Fibroblast of villous mesenchyme (primary cell): ENCODE measurements at places on chromosomes 11 and 22.

- peak; percentile 98 for DNase-seq
These were observed 30.4 kb upstream of the MICAL2 start for GRCh38 chr11:12079726-12080556.

DNA sequence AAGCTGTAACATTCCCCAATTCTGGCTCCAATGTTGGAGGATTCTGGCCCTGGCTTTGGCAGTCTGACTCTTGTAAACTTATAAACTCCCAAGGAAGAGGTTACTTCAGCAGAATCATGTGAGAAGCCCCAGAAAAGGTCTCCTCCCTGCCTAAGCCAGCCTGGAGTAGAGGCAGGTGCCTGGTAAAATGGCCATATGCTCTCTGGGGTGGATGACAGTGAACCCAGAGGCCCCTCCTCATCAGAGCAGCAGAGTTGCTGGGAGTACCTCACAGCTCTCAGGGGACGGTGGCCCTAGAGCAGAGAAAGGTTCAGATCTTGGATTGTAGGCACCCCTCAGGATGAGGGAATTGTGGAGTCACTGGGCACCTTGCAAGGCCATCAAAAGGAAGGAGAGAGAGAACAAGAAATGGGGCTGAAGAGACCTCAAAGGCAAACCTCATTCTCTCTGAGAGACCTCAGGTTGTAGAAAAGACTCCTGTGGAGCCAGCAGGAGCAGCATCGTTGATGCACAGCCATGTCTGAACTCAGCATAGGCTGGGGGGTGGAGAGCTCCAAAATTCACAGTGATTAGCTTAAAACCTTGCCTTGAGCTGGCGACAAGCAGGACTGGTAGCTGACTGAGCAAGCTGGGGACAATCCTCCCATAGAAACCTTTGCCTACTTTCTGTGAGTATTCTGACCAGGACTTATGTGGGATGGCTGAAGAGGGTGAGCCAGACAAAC lies 4.9 kb upstream of the P2RY6 start:
- no peak for DNase-seq

DNA sequence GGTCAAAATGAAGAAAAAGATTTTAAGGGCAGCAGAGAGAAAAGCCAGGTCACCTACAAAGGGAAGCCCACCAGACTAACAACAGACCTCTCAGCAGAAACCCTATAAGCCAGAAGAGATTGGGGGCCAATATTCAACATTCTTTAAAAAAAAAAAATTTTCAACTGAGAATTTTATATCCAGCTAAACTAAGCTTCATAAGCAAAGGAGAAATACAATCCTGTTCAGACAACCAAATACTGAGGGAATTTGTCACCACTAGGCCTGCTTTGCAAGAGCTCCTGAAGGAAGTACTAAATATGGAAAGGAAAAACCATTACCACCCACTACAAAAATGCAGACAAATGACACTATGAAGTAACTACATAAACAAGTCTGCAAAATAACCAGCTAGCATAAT lies 13.1 kb downstream of the PATE4 start:
- no peak for DNase-seq

GRCh38 chr22:37448516-37449127 lies 21.3 kb upstream of the ELFN2 start:
- DNase-seq, result no peak

GRCh38 chr11:69892237-69892985 lies 73.2 kb upstream of the FGF3 start:
- no peak for DNase-seq

DNA sequence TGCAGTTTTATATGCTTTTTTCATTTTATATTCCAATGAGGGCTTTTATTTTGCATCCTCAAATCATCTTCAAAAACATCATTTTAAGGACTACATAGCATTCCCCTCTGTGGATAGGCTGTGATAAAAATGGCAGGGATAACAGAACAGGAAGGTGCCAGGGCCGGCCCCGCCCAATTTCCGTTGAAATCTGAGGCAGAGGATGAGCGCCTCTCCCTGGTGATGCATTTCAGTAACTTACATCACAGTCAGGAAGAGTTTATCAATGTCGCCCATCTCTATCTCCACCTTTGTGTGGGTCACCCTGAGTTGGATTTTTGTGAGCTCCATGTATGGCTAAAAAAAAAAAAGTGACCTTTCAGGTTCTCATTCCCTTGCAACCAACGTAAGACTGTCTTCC lies 201.6 kb downstream of the DSCAML1 start:
- no peak for DNase-seq

GRCh38 chr11:23866641-23867040 lies 630.2 kb upstream of the LUZP2 start:
- no peak for DNase-seq

DNA sequence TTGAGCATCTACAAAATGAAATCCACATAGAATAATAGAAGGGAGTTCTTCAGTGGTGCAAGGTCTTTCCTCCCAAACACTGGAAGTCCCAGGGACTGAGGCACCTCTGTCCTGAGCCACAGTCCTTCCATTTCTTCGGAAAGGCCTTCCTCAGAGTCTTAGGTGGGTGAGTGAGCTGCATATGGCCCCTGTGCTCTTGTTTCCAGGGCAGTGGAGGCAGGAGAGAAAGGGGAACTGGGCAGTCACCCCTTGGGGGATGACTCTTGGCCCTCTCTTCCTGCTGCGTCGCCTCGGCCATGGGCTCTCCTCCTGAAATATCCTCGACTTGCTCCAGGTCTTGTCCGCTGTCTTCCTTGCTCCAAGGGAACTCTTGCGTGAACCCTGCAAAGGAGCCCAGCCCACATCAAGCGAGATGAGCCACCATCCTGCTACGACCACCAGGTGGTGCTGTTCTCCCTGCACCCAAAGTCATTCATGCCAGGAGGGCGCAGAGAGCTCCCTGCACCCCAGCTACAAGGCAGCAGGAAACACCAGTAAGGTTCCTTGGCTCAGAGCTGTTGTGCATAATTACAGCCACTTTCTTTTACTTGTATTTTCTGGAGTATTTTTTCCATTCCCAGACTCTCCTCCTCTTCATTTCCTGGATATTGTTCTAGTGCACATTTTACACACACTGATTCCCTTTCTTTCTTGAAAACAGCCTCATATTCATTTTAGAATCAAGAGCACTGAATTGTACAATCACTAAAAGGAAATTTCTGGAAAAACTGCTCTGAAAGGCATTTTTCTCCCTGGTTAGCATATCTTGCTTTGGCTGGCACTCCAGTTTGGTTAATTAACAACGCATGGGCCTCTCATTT lies 397.8 kb downstream of the OPCML start:
- DNase-seq, result no peak

- peak; percentile 45 for DNase-seq
These were observed 3.6 kb upstream of the PHLDA2 start for GRCh38 chr11:2932850-2933251.

GRCh38 chr11:763073-763463 lies 14.2 kb downstream of the GATD1 start:
- DNase-seq, result no peak

- no peak for DNase-seq
These were observed 27.3 kb upstream of the NECTIN1 start for GRCh38 chr11:119756169-119756865.
